ENCODE measurements at places on chromosomes 2 and 18.
A peak's percentile ranks its signal among the peaks of the same experiment; 100 is the strongest.

DNA sequence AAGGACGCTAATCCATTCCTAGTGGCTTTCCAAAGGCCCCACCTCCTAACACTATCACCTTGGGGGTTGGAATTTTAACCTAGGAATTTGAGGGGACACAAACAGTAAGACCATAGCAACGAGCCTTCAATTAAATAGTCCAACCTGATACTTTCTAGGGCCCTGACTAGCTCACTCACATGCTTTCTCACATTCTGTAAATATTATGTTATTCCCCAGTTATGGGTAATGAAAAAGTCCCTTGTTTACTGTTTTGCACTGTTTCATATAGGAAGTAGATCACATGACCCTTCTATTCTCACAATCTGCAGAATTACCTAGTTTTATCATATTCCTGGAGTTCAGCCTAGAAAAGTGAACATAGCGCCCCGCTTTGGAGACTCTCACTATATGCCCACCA lies 1212.1 kb upstream of the ACVR2A start:
- no peak for DNase-seq

DNA sequence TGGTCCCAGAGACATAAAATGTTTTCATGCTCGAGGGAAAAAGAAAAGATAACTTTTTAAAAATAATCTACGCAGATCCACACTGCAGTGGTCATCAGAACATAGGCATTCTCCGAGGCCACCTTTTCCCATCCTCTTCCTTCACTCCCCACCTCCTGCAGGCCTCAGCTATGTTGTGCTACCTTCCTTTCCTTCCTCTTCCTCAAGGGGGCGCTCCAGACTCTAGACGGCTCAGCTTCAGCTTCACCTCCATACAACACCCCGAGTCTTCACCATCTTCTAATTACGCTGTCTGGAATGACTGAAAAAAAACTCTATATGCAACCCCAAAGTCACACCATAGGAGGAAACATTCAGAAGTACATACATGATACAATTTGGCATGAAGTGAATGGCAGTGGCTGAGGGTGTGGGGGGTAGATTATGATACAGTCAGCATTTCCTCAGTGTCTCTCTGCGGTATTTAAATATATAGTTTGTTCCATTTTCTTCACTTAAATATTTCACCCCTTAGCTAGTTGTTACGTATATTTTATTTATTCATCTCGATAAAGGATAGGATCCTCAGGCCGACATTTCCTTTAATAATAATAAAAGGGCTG lies 583.6 kb downstream of the IRS1 start:
- peak; percentile 38 for DNase-seq

GRCh38 chr2:55296393-55296792 lies 27.4 kb upstream of the MTIF2 start:
- DNase-seq: no peak

GRCh38 chr2:113965644-113966043 lies 75.8 kb downstream of the ACTR3 start:
- DNase-seq: no peak

- DNase-seq: no peak
Observed at GRCh38 chr2:162747974-162748373, 90.6 kb downstream of the KCNH7 start.

DNA sequence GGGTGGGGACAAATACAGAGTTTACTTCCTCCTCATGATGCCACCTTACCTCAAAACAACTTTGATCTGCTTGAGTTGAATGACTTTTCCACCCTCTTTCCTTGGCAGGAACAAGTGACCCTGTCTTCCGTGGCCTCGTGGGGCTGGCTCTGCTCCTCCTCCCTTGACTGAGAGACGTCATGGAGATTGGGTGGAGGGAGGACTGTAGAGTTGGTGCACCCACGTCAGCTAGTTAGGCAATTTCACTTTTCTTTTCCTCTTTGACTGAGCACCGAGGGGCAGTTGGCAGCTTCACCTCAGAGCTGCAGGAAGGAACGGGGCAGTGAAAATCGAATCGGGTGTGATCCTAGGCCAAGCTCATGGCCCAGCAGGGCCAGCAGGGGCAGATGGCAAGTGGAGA lies at the start of gene SP140:
Gene SP140 (plus strand): TSS at position 251 of the 400 bp plus-strand sequence. CDS start 109 bp downstream, at position 360.
- peak; percentile 75 for DNase-seq

- DNase-seq: no peak
Observed at GRCh38 chr2:117299451-117299850, 515.0 kb upstream of the DDX18 start.

Data from activated T-cell treated with anti-CD3 and anti-CD28 coated beads for 4 hours (primary cell).